ENCODE measurements at places on chromosomes 1 and 21.
A peak's percentile ranks its signal among the peaks of the same experiment; 100 is the strongest.

DNA sequence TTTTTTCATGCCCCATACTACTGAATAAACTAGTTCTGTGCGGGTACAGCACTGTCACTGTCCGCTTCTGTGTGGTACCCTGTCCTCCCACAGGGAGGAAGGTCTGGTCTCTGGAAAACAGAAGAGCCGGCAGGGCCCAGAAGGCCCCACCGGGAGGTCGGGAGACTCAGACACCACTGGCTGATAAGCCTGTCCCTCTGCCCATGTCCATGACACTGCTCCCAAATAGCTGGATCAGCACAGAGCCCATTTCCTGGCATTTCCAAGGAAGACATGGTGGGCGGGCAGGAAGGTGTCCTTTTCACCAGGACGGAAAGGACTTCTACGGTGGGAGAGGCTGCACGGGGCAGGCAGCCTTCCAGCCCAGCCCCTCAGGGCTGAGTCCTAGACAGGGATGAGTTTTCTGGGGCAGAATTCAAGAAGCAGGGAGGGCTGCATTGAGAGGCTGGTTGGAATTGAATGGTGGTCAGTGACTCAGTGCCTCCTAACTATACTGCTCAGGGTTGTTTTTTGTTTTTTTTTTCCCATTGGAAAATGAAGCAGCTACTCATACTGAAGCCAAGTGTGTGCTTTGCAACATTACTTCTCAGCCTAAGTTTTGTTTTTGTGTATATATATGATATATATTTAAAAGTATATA is 7.1 kb downstream of the PSRC1 start:
- no peak for DNase-seq

DNA sequence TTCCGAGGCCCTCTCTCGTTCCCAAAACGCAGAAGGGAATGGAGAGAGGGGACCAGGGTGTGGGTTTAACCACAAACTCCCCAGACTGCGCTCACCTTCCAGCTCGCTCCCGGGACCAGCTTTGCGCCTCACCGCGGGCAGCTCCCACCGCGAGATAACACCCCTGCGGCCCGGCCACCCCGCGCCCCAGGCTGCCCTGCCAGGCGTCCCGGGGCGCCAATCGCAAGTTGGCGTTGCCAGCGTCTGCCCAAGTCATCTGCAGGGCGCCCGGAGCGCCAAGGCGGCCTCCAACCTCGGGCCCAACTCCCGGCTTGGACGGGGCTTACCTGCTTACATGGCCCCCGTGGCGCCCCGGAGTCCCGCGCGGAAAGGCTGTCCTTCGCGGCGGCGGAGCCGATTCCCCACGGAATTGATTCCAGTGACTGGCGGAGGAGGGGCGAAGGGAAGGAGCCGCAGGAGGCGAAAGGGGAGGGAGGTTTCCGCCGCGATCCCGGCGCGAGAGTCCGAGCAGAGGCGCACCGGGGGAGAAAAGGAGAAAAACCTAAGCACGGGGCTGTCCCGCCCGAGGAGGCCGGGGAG is 456 bp downstream of the PTPN14 start:
- no peak for DNase-seq

- peak; percentile 75 for DNase-seq
Measured at GRCh38 chr1:167714098-167714438, 7.7 kb upstream of the MPZL1 start.

DNA sequence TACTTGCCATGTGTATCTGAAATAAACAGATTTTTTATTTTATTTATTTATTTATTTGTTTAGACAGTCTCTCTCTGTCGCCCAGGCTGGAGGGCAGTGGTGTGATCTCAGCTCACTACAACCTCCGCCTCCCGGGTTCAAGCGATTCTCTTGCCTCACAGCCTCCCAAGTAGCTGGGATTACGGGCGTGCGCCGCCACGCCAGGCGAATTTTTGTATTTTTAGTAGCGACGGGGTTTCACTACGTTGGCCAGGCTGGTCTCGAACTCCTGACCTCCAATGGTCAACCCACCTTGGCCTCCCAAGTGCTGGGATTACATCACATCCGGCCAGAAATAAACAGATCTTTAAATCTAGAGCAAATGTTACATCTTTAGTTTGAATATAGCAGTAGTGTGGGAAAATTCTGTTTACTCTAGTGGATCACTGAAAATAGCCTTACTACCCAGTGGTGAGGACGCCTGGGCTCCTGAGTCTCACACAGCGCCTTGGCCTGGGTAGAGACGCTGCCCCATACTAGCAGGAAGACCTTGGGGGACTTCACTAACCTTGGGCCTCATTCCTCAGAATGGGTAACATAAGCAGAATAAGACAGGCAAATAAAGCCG is 709 bp downstream of the GART start:
- peak; percentile 8 for DNase-seq

- no peak for DNase-seq
Measured at GRCh38 chr1:32759997-32760623, 57.0 kb downstream of the YARS1 start.

- DNase-seq, result no peak
Measured at GRCh38 chr1:213931836-213932235, 55.9 kb upstream of the PROX1 start.

DNA sequence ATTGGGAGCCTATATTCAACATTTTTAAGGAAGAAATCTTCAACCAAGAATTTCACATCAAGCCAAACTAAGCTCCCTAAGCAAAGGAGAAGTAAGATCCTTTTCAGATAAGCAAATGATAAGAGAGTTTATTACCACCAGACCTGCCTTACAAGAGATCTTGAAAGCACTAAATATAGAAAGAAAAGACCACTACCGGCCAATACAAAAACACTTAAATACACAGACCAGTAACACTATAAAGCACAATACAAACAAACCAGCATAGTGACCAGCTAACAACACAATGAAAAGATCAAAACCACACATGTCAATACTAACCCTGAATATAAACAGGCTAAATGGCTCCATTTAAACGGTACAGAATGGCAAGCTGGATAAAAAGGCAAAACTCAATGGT is 165.4 kb downstream of the MRPL39 start:
- no peak for DNase-seq

GRCh38 chr1:25821112-25821476 is 1.3 kb downstream of the MTFR1L start:
- DNase-seq, result no peak

GRCh38 chr1:156517748-156518147 is 17.2 kb upstream of the MEF2D start:
- no peak for DNase-seq

- DNase-seq, result no peak
Measured at GRCh38 chr1:245810789-245811337, 656.1 kb downstream of the KIF26B start.
